Muscle of back (tissue), 13 donors: ENCODE measurements at places on chromosomes 11 and 22.

DNA sequence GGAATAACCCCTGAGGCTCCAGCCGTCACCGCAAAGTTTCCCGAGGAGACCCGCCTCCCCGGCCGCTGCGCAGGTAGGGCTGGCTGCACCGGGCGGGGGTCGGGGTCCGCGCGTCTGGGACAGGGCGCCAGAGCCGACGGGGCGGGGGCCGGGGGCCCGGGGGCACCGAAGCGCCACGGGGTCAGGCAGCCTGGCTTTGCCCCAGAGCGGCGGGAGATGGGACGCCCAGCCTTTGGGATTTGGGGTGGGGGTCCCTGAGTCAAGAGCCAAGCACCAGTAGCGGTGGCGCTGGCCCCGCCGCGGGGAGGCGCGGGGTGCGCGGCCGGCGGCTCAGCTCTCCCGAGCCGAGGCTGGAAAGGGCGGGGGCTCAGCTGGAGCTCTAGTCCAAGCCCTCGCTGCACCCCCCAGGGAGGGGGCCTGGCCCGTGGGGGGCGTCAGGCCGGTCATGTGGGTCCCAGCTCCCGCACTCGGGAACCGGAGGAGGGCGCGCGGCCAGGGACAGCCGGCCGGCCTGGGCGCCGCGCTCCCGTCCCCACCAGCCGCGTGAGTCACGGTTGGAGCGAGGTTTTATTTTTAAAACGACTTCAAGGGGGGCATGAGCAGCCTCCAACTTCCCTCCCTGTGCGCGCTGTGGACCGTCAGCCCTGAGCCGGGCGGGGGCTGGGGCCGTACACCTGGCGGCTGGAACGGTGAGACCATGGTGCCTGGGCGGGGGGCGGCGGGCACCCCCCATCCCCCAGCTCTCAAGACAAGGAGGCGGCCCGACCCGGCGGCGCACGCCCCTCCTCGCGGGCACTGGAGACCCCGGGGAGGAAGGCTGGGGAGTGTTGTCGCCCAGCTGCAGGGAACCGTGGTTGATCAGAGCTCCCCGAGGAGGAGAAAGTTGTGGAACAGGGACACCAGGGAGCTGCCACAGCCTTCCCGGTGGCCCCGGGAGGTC, 626 bp downstream of the FLRT1 start:
- DNase-seq, result peak; percentile 30

DNA sequence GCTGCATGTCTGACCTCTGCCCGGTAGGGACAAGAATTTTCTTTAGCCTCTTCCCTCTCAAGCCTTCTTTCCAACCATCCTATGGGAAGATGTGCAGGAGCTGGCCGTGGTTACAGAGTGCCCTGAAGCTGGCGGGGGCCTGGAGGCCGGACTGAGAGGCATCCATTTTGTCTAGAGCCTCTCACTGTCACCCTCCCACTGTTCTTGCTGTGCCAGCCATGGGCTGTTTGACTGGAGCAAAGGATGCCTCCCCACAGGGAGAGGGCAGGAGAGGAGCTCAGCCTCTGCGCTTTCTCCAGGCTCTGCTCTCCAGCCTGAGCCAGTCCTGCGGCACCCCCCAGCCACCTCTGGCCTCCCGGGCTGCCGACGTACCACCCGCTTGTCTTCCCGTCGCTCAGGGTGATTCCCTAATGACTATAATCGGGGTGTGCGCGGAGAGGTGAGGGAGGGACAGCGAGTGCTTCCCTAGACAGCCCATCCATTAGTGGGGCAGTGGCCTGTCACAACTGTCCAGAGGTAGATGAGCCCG, 123.8 kb downstream of the NECTIN1 start:
- DNase-seq, result no peak

- DNase-seq, result no peak
Measured at GRCh38 chr11:114915871-114916805, 237.8 kb downstream of the NXPE2 start.

GRCh38 chr11:80722629-80723028, 1281.8 kb upstream of the TENM4 start:
- DNase-seq, result no peak

- no peak for DNase-seq
Measured at GRCh38 chr22:32794449-32795213, 6.9 kb upstream of the TIMP3 start.

GRCh38 chr11:128745311-128746136, 51.7 kb downstream of the FLI1 start:
- peak; percentile 38 for DNase-seq

- DNase-seq, result no peak
Measured at GRCh38 chr11:69295995-69296889, 2.3 kb downstream of the MYEOV start.

DNA sequence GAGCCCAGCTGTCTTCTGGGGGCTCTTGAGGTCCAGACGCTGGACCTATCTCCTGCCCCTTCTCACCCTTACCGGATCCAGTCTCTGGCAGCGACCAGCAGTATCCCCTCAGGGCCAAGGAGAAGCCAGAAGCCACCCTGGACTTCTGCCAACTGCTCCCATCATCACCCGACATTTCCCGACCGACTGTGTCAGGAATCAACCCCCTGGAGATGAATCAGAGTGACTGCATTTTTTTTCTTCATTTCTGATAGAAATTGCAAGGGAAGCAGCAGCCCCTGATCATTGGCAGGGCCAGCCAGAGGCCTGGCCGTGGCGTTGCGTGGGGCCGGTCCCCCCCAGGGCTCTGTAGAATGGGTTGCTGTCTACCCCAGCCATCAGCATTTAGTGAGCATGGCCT, 5.2 kb upstream of the LIF start:
- no peak for DNase-seq

- DNase-seq, result peak; percentile 68
Measured at GRCh38 chr11:46315033-46315738, 32.1 kb upstream of the DGKZ start.
